ENCODE measurements at places on chromosomes 16 and 17.

- DNase-seq, result no peak
Observed at GRCh38 chr17:249236-249993, 68.0 kb upstream of the DOC2B start.

- DNase-seq, result peak; percentile 53
Observed at GRCh38 chr16:67246081-67246755, 1.1 kb downstream of the FHOD1 start.

DNA sequence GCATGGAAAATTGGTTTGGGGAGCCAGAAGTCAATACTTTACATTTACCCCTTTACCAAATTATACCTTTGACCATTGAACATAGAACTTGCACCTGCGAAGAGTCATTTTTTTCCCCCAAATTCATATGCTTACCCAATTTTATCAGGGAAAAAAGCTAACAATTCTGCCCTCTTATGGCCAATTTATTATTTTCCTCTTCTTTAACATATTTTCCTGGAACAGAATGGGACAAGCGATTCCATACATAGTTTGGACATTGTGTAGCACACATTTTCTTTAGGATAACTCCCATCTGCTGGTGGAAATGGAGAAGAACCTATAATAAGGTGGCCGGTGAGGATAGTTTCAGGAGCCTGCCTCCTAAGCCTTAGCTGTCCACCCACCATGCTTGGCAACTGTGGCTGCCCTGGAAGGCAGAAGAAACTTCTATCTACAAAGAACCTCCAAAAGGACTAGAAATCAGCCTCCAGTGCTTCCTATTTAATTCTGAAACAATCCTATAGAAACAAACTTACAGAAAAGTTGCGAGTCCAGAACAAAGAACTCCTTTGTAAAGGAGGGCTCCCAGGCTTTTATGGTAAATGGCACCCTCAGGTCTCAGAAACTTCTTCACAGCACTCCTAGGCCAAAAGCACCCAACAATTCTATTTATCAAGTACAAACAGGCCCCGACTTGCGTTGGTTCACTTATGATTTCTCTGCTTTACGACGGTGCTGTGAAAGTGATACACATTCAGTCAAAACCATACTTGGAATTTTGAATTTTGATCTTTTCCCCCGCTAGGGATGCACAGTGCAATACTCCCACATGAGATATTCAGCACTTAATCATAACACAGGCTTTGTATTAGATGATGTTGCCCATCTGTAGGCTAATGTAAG, 64.1 kb upstream of the CACNG4 start:
- no peak for DNase-seq

DNA sequence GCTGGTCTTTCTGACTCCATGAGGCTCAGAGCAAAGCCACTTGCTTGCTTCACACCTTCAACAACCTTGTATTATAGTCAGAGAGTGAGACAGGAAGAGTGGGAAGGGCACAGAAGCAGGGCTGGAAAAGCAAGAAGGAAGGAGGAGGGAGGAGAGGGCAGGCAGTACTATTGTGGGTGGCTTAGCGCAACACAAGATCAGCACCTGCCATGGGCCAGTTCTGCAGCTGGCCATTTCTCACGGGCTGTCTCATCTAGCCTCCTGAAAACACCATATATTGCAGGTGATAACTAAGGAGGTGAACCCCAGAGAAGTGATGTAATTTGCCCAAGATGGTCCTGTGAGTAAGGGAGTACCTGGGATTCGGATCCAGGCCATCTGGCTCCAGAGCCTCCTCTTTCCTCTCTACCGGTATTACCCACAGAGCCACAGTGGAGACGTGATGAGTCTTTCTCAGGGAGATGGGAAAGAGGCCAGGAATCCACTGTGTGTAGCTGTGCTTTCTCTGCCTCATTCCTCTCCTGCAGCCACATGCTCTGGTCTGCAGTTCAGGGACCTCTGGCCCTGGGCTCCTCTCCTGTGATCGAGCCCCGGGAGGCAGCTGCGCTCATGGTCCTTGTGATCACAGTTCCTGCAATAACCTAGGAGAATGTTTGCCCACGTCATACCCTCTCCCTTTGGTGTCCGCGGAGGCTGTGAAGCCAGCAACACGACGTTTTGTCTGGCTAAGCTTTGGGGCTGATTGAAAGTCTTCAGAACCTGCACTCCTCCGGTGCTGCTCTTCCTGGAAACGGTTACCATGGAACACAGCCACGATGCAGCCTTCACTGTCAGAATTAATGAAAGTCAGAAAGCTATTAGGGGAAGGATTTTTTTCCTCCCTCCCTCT, 178.1 kb upstream of the CCL2 start:
- DNase-seq, result no peak

DNA sequence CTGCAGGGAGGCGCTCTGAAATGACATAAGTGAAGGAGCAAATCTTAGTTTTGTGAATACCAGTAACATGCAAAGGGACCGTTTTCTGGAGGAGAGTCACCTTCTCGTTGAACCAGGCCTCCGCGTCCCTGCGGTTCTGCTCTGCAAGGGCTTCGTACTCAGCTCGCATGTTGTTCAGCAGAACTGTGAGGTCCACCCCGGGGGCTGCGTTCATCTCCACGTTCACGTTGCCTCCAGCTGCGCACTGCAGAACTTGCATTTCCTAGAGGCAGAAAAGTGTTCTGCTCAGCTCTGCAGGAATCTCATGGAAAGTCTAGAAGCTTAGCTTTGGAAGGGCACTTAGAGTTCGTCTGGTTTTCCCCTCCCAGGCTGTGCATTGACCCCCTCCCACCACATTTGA, 4.1 kb downstream of the KRT25 start:
- no peak for DNase-seq

- DNase-seq, result no peak
Observed at GRCh38 chr16:85995541-85996423, 96.8 kb downstream of the IRF8 start.
